ENCODE measurements at places on chromosomes 16 and 17. TPM values are rescaled to one million over a fixed set of nuclear protein-coding genes. Genes with fewer than 3 reads are reported as not detected.

Gene ZG16B
- 0.64 TPM for total RNA-seq

Gene CALB2
- total RNA-seq, result under 0.01 TPM

Gene MYL11
- total RNA-seq, result not detected

Gene OR3A3
- total RNA-seq, result not detected

Gene CCDC92B
- total RNA-seq, result not detected

Gene KIF2B
- not detected for total RNA-seq

Gene RGS11
- total RNA-seq, result 0.64 TPM

Gene KRTAP4-5
- not detected for total RNA-seq

Gene OR1F1
- total RNA-seq, result under 0.01 TPM

Gene CD300LB
- total RNA-seq, result not detected

Gene SPATA32
- not detected for total RNA-seq

Gene SLFN13
- total RNA-seq, result 1.6 TPM

Gene RRAD
- total RNA-seq, result 12.5 TPM

Gene SLC5A10
- not detected for total RNA-seq

Gene PITPNM3
- 0.64 TPM for total RNA-seq

Gene MIS12
- total RNA-seq, result 18.6 TPM

Gene ASIC2
- total RNA-seq, result not detected

Gene PMFBP1
- total RNA-seq, result under 0.01 TPM

Gene GLIS2
- 4.8 TPM for total RNA-seq

Gene CPHXL2
- not detected for total RNA-seq

Gene PIMREG
- 18.1 TPM for total RNA-seq

Gene GAST
- not detected for total RNA-seq

Gene CD300H
- total RNA-seq, result not detected

Gene ZNF232
- 5.2 TPM for total RNA-seq

Gene SLC47A1
- 0.86 TPM for total RNA-seq

Gene HBQ1
- total RNA-seq, result not detected

Gene LGALS9B
- total RNA-seq, result not detected

Gene MYO15A
- 0.43 TPM for total RNA-seq

Gene CDH13
- total RNA-seq, result 47.5 TPM

Gene TM4SF5
- total RNA-seq, result not detected

Gene EVI2A
- total RNA-seq, result 0.32 TPM

Gene SEZ6
- not detected for total RNA-seq

Gene HASPIN
- 5.5 TPM for total RNA-seq

Gene CSH1
- not detected for total RNA-seq

Gene PRAC2
- not detected for total RNA-seq

Gene VMO1
- 0.64 TPM for total RNA-seq

Gene PIGS
- total RNA-seq, result 52.7 TPM

Gene STAT5A
- total RNA-seq, result 13.8 TPM

Gene CACNG4
- total RNA-seq, result not detected

Gene CCDC144A
- total RNA-seq, result 10.3 TPM

Gene KRTAP2-3
- total RNA-seq, result 0.32 TPM

Gene WFDC1
- 8.2 TPM for total RNA-seq

Gene ORMDL3
- 51.5 TPM for total RNA-seq

Gene KCNJ16
- not detected for total RNA-seq

Gene SYNRG
- 22.5 TPM for total RNA-seq

Gene CDK5RAP3
- total RNA-seq, result 41.6 TPM

Gene P2RX1
- total RNA-seq, result 1.3 TPM

Data from fibroblast of villous mesenchyme (primary cell).